HFF-Myc (cell line): ENCODE measurements at places on chromosomes 6 and 20.
A peak's percentile ranks its signal among the peaks of the same experiment; 100 is the strongest.

GRCh38 chr6:12656906-12657305 lies 59.7 kb upstream of the PHACTR1 start:
- DNase-seq, result peak; percentile 21

DNA sequence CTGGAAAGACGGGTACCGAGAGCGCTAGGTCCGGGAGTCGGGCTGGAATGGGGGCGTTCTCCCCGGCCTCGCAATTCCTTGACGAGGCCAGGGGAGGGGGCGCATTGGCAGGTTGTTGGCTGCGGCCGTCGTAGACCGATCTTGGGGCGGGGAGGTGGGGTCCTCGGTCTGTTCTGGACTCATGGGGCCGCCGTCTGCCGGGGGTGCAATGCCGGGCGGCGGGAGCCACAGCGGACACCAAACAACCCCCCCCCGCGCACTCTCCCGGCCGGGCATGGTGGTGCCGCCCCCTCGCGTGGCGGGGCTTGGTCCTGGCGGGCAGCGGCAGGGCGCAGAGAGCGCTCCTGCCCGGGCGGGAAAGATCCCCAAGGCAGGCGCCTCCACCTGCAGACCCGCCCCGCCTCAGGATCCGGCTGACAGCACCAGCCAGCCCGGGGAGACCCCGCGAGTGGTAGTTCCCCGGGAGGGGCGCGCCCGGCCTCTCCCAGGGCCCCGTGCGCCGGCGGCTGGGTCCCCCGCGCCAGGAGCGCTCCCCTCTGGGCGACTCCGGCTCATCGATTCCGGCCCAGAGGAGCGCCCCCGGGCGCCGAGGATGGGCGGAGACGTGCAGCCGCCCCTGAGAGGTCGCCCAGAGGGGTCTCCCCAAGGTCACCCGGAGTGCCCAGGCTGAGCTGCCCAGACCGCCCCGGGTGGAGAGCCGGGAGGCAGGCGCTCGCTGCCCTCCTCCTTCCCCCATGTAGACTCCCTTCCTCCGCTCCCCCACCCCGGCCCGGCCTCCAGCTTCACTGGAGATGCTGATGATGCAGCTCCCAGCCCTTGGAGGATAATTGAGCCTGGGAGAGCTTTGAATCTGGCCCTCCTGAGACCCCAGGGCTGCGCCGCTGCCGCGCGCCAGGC lies 709 bp downstream of the PPP1R16B start:
- DNase-seq, result no peak

- no peak for DNase-seq
Observed at GRCh38 chr6:31350196-31351032, 6.6 kb downstream of the HLA-B start.

- no peak for DNase-seq
Observed at GRCh38 chr6:106976270-106976669, 1.7 kb upstream of the CD24 start.

DNA sequence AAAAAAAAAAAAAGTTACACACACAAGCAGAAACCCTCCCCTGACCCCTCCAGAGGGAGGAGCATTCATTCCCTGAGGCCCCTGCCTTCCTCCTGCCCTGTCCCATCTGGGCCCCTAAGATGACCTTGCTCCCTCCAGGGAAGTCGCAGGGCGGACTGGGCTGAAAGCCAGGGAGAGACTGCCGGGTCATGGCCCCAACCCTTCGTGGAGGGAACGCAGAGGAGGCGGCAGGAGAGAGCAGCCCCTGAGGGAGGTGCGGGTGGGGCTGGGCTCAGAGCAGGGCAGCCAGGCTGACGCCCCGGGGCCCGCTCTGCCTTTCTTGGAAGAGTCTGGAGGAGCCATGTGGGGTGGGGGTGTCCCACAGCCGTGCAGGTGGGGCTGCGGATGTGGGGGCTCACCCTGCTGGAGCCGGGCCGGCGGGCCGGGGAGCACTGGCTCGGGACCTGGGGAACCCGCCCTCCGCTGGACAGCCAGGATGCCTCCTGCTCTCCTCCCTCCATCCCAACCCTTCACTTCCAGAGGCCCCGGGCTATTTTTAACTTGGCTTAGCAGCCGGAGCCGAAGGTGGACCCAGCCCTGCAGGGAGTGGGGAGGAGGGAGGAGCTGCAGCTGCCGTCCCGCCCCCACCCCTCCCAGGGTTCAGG lies 15.0 kb upstream of the ABHD16B start:
- no peak for DNase-seq

GRCh38 chr6:157681041-157681650 lies 141.9 kb upstream of the SNX9 start:
- DNase-seq, result no peak

DNA sequence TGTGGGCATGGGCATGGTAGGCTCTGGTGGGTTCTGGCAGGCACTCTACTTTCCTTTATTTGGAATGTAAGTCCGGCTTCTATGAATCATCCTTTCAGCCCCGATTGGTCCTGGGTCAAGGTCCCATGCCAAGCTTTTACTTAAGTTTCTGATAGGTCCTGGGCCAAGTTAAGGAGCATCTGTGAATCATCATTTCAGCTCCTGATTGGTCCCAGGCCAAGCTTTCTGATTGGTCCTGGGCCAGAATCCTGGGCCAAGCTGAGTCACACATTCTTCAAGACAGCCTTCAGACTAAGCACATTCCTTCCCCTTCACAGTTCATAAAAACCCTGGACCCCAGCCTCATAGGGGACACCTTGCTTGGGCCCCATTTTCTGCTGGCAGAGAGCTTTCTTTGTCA lies 231.0 kb upstream of the EYS start:
- no peak for DNase-seq

DNA sequence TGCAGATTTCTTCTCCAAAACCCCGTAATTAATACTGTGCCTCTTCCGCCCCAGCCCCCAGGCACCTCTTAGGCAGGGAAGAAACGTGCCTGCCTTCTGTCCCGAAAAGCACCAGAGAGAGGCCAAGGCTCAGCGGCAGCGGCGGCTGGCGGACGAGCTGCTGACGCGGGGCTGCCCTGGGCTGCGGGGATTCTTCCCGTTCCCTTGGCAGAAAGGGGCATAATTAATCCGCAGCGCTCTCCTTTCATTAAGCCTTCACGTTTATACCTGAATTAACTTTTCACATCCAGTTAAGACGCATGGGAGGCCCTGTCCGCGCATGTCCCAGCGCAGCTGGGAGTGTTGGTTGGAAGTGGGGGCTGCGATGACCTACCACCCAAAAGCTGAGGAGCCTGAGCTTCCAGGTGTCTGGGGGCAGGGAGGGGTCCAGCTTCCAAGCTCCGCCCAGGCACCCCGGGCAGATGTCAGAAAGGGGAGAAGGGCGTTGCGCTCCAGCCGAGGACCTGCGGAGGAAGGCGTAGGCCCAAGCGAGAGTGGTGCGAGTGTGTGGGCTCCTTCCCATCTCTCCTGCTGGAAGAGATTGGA lies 167.4 kb upstream of the LRFN2 start:
- no peak for DNase-seq

DNA sequence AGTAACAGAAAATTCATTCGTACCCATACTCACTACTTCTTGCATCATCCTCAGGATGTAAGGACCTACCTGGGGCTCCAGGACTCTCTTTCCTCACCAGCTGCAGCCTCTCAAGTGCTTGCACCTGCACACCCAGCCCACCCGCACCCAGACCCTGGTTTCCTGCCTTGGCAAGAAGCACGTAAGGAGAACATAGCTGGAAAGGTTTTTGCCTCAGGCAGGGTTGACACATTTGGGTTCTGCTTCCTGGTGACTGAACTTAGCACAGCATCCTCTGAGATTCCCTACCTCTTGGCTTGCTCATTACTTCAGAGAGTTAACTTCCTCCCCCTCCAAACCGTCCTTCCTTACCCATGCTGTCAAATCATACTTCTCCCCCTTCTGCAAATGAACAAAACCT lies 556.9 kb downstream of the CD83 start:
- DNase-seq, result no peak

DNA sequence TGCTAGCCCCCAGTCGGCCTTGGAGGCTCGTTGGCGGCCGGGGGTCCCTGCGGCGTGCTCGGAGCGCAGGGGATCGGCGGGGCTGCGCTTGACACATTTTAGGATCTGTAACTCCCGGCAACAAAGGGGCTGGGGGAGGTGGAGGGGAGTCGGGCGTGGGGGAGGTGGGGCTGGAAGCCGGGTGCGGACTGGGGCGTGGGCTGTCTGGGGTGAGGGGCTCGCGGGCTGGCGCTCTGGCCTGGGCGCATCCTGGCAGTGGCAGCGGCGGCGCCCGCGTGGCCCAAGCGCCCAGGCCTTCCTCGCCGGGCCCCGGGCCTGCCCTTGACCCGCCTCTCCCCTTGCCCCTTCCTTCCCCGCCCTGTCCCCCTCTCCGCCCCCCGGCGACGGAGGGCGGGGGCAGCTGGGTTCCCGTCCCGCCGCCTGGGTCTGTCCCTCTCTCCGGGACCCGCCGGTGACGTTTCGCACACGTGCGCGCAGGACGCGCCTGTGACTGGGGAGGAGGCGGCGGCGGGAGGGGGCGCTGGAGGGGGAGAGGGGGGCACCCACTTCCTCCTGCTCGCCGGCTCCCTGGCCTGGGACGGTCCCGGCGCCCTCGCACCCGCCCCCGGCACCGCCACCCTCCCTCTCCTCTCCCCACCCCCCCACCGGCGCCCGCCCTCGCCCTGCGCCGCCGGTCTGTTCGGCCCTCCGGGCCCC lies 1.5 kb downstream of the E2F3 start:
- DNase-seq, result no peak

DNA sequence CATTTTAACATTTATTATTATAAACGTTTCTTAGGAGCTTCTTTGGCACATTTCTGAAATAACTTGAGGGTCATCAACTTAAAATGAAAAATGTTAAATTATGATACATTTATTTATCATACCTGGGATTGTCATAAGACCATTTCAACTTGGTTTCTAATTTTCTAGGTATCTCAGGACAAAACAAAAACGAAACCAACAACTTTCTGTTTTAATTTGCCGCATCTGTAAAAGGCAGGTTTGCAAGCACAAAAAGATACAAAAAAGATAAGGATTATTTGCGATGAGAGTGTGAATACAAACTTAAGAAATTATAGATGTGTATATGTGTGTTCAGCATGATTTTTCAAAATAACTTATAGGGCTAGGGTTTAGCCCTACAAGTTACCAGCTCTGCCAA lies 395.0 kb upstream of the RUNX2 start:
- DNase-seq, result no peak
